GM23338 (cell line): ENCODE measurements at places on chromosomes 4 and X.

- no peak for DNase-seq
Observed at GRCh38 chr4:74823194-74823593, 28.9 kb upstream of the BTC start.

DNA sequence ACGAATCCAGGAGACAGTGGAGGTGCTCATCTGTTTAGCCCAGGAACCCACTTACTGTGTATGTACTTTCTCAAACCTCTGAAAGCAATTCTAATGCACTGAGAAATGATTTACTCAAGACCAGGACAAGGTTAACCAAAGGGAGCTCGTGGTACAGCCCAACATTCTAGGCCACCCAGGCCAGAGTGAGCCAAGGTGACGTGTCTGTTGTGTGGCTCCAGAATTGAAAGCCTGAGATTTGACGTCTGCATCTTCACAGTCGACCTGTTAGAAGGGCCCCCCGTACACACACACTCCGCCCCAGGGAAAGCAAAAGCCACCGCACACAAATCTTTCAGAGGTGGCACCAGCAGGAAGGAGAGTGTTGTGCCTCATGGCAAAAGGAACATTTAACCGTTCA, 2.3 kb downstream of the MAP3K15 start:
- DNase-seq, result no peak

GRCh38 chr4:114109776-114110175, 130.3 kb upstream of the ARSJ start:
- DNase-seq, result no peak

- no peak for DNase-seq
Observed at GRCh38 chrX:69080855-69081465, 84.3 kb downstream of the PJA1 start.

DNA sequence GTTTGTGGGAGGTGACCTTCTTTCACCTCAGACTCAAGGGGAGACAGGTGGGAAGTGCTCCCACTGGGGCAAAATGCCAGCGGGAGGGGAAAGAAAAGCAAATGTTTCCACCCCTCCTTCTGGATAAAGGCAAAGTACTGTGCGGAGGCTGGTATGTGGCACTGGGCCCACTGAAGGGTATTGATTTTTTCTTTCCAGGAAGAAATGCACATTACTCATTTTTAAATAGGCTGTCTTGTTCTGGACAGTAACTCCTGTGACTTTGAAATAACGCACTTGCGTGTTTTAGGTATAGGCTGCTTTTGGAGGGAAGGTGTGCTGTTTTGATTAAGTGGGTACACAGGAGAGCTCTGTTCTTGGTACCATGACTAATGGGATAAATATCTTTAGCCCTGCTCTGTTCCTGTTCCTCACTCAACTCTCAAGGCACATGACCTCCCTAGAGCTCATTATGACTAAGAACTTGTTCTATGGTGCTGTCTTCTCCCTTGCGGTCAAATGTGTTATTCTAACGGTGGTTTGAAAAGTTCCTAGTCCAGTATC, 40.7 kb upstream of the MBTPS2 start:
- DNase-seq, result no peak

DNA sequence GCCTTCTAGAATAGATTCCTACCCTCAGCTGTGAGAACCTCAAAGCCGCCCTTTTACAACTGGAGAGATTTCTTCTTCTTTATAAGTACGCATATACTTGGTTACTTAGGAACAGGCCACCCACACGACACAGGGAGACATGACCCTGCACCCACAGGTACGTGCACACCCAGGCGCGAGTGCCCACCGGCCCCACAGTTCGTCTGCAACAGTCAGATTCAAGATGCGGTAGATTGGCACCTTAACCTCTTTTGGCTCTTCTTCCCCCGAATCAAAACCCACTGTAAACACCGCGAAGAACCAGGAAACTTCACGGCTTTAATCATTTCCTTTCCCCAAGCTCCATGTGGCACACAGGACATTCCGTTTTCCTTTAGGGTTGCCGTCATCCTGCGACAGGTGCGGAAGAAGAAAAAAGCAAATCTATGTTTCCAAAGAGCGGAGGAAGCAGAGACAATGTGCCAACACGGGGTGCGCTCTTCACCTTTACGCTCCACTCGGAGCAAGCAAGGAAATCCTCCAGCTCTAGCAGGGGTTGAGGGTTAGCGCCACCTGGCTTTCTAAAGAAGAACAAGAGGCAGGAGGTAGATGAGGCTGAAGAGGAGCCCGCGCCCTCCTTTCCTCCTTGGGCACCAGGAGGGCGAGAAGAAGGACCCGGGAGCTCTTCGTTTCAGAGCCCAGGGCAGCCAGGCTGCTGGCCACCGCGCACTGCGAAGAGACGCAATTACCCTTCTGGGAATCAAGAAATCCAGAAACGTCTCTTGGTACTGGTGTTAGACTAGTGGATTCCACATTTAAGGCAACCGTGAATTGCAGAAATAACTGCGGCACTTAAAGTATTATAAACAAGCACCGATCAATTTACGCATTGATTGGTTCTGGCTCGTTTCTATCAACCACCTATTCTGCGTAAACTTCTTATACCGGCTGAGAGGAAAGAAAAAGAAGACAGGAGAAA, 35.7 kb downstream of the HAND2 start:
- peak; percentile 96 for DNase-seq

GRCh38 chr4:22019676-22020075, 71.1 kb upstream of the KCNIP4 start:
- no peak for DNase-seq

DNA sequence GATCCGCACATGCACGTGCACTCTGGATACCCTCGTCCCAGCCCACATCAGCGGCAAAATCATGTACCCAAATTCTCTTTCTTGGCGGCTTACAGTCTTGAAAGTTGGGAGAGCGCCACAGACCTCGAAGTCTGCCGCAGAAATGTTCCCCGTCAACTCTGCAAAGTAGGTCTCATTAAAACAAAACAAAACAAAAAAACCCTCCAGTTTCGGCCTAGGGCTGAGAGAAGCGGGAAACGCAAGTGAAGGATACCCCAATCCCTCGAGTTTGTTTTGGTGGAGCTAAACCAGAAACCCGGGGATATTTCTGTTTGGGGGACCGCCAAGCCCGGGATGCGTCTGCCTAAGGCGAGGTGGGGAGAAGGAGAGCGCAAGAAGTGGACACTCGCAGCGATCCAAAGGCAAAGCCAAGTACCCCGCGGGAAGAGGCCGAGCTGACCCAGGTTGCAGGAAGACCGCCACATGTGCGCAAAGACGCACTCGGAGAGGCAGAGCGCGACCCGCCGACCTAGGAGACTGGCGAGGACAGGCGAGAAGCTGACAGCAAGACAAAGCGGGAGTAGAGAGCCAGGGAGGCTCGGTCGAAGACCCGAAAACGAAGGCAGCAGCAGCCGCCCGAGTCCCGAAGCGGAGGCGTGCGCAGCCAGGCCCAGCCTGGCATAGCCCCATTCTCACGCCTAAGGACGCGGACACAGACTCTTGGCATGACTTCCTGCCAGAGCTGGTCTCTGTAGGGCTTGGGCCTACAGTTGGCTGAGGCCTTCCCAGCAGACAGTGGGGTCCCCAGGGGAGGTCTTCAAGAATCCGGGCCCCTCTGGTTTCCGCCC, 49.6 kb upstream of the BCOR start:
- DNase-seq, result peak; percentile 41
